ENCODE measurements at places on chromosomes 3 and 15.

- DNase-seq: no peak
Observed at GRCh38 chr15:46848704-46849103, 868.6 kb upstream of the SEMA6D start.

DNA sequence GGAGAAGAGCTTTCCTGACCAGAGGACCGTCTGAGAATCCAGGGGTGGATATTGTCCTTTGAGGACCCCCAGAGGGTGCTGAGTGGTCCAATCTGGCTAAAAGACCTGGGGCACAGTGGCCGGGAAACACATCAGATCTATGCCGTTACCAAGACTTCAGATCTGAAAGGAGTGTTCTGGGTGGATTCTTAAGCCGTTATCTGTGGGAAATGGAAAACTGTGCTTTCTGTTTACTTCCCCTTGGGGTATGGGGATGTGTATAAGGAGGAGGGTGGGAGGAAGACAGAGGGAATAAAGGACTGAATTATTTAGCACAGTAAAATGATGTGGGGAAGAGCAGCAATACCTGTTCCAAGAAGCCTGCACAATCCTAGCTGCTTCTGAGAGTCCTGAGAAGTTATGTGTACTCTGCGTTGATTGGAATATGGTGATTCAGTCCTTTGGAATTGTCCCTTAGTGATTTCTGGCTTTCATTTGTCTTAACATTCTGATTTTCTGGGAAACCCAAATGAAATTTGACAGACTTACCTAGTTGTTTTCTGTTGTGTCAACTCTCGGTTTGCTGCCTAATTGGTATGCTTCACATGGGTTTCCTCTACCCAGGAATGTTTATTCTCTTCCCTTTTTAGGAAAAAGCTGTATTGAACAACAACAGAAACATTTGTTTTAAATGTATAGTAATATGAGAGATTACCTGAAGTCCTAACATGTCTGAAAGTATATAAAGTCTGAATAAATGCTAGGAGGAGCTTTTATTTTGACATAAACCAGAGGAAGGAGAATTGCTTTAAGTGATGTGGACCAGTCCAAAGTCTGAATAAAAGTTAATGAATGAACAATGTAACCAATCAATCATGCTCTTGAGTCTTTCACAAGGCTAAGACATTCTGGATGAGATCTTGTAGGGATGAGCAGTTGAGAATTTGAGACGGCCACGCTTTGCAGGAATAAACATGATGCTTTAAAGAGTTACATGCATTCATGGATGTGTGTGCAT, 427.1 kb upstream of the C2CD4B start:
- DNase-seq: no peak

- no peak for DNase-seq
Observed at GRCh38 chr3:153026026-153026425, 136.0 kb upstream of the RAP2B start.

GRCh38 chr15:60004846-60005351, 788 bp downstream of the FOXB1 start:
- no peak for DNase-seq

DNA sequence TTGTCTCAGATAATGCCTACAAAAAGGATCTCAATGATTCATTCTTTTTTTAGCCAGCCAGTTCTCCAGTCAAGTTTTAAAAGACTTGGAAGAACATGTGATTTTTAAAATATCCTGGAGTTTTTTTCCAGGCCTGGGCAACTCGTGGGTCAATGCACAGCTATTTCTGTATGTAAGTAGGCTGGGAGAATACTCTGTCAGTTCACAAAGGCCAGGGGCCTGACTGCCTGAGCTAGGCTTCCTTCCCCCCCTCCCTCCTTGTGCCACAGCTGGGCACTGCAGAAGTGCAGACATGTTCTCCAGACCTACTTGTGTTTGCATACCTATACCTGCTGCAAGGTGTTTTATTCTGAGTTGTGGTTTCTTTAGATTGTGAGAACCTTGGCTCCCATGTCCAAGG, 43.7 kb downstream of the CTDSPL start:
- DNase-seq: no peak

DNA sequence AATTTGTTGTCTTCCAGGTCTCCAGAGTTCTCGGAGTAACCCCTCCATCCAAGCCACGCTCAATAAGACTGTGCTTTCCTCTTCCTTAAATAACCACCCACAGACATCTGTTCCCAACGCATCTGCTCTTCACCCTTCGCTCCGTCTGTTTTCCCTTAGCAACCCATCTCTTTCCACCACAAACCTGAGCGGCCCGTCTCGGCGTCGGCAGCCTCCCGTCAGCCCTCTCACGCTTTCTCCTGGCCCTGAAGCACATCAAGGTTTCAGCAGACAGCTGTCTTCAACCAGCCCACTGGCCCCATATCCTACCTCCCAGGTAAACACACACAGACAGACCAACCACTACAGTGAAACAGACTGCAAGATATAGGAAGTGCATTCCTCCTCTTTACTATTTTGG, 87.9 kb upstream of the BLM start:
- DNase-seq: no peak

DNA sequence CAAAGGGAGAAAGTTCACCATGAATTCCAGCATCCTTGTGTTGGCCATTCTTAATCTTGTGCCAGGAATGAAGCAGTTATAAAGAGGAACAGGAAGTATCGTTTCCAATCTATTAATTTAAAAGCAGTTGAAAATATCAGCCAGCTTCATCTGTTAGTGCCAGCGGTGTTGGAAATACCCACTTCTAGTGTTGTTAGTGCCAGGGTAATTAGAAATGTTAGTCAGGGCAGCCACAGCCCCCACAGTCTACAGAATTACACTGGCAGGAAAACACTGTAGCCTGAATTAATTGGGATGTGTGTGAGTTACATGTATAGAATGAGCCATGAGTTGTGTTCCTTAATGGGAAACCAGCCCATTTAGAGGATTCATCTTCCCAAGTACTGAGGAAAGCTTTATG, 127.8 kb downstream of the GHSR start:
- no peak for DNase-seq

- DNase-seq: no peak
Observed at GRCh38 chr3:145900056-145900829, 260.7 kb downstream of the PLOD2 start.

DNA sequence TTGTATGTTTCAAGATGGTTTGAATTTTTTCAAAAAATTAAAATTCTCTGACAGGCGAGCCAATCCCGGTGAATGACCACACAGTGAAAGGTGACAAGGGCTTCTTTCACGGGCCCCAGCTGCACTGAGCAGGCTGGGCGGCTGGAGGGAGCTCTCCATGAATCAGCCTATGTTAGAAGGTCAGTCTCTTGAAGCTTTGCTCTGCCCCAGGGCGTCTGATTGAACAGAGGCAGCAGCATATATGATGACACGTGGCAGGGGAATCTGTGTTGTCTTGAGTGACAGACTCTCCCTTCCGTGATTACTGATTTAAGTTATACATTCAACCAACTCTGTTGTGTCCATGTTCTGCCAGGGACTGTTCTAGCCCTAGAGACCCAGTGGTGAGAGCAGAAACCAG, 51.5 kb downstream of the ISG20 start:
- DNase-seq: no peak

DNA sequence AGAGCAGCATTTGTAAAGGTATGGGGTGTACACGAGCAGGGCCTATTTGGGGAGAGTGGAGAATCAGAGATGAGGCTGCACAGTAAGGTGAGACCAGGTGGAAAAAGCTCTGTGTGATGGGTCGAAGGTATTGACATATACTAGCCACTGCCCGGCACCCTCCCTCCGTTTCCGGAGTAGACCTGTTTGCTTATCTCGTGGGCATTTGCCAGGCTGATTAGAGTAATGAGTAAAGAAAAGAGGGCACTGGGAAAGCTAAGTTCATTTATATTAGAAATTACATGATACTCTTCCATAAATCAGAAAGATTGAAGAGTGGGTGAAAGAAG, 46.2 kb upstream of the ATG7 start:
- DNase-seq: no peak

DNA sequence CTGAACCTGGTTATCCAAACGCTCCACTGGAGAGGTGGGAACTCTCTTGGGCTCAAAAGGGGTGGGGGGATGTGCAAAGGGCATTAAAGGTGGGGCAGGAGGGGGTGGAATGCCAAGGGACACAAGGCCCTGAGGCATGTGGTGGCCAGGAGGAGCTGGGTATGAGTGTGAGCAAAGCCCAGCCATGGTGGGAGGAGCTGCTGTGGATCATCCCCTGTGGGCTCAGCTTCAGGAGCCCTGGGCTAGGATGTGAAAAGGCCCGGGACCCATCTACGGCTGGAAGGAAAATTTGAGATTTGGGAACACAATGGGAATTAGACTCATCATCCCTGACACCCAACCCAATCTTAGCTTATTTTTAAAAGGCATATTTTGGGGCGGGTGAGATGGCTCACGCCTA, 33.3 kb downstream of the MGLL start:
- DNase-seq: no peak

- DNase-seq: no peak
Observed at GRCh38 chr3:71237672-71238071, 345.9 kb downstream of the FOXP1 start.

- no peak for DNase-seq
Observed at GRCh38 chr3:155096303-155097008, 16.3 kb downstream of the MME start.

DNA sequence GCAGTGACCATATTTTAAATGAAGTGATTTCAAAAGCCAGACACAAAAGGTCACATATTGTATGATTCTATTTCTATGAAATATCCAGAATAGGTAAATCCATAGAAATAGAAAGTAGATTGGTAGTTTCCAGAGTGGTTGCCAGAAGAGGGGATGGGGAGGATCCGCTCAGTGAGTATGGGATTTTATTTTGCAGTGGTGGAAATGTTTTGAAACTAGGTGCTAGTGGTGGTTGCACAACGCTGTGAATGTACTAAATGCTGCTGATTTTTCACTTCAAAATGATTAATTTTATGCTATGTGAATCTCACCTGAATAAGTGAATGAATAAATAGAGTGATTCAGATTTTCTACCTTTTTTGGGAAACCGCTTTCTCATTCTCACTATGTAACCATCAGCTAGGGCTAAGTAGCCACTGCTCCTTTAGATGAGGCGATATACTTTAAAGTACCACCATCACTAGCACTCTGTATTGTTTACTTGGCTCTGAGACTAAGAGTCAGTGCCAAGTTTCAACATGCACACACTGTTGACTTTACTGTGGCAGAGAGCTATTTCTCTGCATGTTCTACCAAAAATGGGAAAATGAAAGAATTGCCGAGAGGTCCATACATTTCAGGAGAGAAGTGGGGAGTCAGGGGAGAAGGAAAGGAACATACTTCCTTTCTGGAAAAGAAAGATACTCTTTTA, 90.7 kb upstream of the GOLIM4 start:
- DNase-seq: no peak

- no peak for DNase-seq
Observed at GRCh38 chr3:52354676-52355075, 38.6 kb downstream of the DNAH1 start.

DNA sequence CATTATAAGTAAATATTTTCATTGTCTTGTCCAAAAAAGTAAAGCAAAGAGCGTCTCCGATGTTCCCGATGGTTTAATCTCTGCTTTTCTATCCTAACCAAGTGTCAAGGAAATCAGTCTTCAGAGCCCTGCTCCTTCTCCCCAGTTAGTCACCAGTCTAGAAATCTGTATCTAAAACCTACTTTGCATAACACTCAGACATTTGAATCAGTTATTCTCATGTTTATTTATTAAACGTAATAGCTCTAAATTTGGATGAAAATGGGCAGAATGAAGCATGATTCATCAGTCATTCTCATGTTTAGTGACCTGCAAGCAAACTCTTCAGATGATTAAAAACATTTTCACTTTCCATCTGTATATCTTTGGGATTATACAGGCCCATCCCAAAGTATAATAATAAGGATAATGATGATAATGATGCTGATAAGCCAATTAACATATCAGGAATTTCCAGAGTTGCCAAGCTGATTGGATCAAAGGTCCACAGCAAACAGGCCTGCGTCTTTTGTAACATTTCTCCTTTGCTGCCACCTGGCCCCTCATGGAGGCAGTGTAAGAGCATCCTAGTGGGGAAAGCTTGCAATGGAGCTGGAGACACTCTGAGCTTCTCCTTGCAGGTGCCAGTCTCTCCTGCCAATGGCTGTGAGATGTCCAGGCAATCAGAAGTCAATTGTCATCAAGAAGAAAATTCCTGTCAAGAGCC, 273.9 kb downstream of the IGSF11 start:
- no peak for DNase-seq

GRCh38 chr3:62630664-62631063, 244.6 kb downstream of the CADPS start:
- DNase-seq: no peak

DNA sequence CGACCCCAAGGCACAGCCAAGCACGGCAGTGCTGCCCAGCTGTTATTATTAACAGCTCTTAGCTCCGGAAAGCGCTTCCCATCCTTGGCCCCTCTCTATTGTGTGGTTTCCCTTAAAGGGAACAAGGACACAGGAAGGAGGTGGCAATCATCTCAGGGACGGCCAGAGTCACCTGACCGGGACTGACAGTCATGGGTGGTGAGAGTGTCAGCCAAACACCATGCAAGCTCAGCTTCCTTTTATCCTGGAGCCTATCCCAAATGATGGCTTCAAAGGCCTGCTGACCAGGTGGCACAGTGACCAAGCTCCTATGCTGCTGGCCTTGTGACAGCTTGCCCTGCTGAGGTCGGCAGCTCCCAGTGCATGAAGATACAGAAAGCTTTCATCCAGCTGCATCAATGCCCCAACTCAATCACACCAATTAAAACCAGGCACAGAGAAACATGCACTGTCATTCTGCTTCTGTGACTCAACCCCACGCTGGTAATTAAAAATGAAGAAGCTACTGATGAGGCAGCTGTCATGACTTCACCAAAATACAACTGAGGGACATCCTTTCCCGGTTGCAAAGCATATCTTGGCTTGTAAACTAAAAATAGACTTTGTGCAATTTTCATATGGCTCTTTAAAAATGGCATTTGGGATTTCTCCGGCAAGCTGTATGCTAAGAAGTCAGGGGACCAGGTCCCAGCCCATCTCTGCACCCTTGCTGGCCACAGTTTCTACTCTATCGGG, 34.0 kb downstream of the PCSK6 start:
- no peak for DNase-seq

DNA sequence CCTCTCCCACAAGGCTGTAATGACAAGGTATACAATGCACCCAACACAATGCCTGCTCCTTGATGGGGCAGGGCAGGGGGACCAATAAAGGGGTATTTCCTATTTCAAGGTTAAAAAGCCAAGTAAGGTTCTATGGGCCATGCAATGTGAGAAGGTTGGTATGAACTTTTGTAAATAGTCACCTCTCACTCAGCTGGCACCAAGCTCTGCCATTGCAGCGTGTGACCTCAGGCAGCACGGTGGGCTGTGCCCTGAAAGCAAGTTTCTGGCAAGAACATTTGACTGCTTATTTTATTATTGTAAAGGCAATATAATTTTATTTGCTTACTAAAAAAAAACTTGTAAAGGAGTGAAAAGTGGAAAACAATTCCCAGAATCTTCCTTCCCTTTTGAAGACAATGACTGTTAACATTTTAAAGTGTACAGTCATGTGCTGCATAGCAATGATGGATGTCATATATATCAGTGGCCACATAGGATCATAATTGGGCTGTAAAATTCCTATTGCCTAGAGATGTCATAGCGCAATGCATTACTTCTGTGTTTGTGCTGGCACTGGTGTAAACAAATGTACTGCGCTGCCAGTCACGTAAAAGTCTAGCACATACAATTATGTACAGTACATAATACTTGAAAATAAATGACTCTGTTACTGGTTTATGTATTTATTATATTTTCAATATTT, 167.3 kb upstream of the RORA start:
- DNase-seq: no peak
